ENCODE measurements at places on chromosomes 6 and 20.

DNA sequence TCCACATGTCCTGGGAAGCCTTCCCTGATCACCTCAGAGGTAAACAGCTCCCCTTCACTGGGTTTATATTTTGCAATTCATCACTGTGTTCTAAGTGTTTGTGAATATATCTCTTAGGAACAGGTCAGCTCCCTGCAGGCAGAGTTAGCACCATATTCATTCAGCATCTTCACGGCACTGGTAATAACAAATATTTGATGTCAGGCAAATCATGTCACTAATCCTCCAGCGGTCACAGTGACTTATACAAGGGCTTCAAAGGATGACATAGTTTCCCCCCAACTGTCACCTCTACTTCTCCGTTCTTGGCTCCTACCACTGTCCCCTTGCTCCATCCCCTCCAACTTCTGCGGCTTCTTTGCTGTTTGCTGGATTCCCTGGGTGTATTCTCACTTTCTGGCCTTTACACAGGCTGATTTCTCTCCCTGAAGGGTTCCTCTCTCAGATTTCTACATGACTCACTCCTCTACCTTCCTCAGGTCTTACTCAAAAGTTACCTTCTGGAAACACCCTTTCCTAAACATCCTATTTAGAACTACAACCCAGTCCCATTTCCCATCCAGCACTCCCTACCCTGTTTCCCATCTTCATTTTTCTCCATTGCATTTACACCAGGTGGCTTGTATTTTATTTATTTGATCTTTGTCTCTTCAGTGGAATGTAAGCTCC, 66.6 kb downstream of the NHLRC1 start:
- DNase-seq, result no peak

GRCh38 chr6:54010340-54011276, 100.6 kb upstream of the MLIP start:
- peak; percentile 47 for DNase-seq

DNA sequence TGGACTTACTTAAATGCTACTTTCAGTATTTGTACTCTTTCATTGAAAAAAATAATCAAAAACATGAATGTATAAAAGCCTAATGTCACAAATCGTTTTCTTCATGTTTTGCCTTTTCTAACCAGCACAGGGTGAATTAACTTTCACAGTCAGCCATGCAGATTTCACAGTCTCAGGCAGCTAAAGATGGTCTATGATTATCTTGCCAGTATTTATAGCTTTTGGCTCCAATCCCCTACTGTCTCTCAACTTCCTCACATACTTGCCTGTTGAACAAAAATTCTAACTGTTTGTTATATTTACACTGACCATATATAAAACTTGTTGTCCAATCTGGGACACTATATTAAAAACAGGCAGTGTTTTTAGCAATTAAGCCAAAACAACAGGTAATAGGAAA, 358.2 kb downstream of the ARHGAP18 start:
- peak; percentile 6 for DNase-seq

GRCh38 chr6:79373880-79374279, 139.4 kb upstream of the HMGN3 start:
- no peak for DNase-seq

- DNase-seq, result no peak
These were observed 365.6 kb downstream of the FARS2 start for GRCh38 chr6:5626727-5627426.

GRCh38 chr6:37691904-37692806, 5.5 kb downstream of the MDGA1 start:
- DNase-seq, result peak; percentile 57

DNA sequence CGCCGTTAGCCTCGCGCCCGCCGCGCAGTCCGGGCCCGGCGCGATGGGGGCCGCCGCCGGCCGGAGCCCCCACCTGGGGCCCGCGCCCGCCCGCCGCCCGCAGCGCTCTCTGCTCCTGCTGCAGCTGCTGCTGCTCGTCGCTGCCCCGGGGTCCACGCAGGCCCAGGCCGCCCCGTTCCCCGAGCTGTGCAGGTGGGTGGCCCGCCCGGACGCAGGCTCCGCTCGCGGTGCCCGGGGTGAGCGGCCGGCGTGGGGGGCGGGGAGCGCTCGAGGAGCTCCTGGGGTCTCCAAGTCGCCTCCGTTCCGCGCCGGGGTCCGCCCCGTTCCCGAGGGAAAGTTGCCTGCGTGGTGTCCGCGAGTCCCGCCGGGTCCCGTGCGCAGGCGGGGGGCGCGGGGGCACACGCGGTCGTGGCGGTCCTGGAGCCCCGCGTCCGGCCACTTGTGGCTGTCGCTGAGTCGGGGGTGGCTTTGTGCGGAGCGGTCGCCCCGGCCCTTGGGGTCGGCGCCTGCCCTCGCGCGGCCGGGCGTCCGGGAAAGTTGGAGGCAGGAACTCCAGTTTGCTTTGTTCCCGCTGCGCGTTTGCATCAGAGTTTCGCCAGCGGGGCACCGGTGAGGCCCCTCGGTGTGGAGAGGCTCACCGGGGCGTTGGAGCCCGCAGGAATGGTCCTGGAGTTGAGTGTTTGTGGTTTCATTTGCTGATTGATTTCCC, 476 bp downstream of the IGF2R start:
- DNase-seq, result peak; percentile 33

GRCh38 chr6:137877113-137877512, 10.1 kb downstream of the TNFAIP3 start:
- DNase-seq, result no peak

DNA sequence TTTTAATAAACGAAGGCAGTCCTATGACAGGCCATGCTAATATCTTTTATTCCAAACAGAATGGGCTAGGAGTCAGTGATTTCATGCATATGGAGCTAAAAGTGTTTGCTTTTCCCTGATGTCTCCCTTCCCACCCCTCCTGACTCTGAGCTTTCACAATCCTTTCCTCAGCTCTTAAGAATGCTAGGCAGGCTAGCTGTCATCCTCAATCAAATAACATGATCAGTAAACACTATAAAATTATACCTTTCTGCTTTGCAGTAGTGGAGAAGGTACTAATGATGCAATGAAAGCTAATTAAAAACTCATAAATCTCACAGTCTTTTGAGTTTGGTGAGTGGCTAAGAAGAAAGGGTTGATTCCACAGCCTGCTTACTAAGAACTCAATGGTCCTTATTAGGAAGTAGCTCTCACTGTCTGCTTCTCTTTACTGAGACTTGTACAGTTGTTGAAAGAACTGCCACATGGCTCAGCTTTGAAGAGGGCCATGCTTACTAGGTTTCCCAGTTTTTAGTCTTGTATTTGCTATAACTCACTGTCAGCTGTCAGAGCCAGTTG, 250.9 kb upstream of the JAG1 start:
- peak; percentile 98 for DNase-seq

DNA sequence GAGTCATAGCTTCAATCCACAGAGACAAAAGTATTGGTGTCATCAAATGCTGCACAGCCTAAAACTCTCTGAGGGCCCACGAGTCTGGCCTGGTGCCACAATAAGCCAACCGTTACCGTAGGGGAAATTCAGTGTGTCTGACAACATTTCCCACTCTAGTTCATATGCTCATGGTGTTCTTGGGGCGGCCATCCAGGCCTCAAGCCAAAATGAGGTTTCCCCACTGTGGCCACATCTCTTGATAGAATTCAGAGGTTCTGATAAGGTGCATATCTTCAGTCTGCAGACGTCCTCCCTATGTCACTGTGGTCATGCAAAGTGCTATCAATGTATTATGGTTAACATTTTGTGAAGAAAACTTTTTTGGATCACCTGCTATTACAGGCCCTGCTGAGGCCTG, 627.7 kb downstream of the QKI start:
- no peak for DNase-seq

DNA sequence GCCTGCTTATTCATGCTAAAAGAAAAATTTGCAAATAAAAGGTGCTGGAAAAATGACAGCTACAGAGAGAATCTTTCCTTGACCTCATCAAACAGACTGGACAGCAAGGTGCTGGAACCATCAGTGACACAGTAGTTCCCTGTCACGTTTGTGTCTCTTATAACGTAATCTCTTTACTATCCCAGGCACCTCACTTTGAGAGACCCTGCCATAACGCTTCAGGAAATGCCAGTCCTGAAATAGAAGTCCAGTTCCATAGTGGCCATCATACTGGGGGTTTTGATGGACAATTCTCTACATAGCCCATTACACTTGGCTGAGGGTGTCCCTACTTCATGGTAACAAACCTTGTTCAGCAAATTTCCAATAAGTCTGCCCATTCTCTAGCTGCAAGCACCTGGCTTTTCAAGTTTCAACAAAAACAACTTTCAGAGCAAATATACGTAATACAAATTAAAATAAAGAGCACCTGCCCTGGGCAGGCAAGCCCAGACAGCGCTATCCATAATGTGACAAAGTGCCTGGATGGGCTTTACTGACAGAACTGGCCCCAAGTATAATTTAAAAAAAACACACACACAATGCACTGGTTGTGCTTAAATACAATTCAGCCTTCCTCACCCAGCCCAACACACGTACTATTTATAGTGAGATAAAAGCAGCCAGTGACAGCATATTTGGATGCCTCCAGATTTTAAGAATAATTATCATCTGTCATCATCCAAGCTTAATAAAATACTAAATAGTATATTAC, 38.7 kb downstream of the CNKSR3 start:
- no peak for DNase-seq

DNA sequence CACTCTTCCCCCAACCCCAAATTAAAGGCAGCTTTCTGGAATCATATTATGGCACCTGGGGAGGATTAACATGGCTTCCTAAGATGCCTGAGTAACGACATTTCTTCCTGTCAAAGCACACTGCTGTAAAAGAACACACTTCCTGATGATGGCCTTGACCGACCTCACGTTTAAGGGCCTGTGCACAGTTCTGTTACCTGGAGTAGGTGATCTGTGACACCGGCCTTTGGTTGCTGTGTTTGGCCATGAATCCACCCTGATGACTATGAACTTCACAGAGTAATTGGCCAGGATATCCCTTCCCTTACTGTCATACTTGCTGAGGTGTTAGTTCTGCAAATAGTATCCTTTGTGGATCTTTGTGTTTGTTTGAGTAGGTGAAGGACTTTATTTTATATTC, 45.8 kb downstream of the PLCB4 start:
- DNase-seq, result peak; percentile 8

- DNase-seq, result peak; percentile 25
These were observed 7.6 kb upstream of the HLA-DRA start for GRCh38 chr6:32432050-32432450.

DNA sequence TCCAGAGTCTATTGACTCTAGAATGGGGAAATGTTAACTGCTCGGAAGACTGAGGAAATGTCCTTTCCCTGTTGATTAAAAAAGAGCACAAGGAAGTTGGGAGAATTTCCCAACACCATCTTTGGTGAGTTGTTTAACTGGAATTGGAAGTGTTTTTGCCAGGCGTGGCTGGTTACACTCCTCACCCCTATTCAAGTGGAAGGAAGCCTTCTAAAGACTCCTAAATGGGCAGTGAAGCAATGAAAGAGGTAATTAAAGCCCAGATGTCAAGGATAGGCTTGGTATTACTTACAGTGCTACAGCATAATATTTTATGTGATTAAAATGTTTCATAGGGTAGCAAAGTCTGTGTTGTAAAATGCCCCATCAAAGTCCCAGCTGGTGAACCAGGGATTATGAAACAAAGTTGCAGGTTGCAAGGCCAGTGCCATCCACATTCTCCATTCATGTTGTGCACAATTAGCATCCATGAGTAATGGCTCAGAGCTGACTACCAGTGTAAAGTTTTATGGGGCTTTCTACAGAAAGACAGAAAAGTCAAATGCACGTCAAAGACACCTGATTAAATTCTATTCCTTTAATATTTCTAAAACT, 52.6 kb downstream of the BTBD3 start:
- no peak for DNase-seq

DNA sequence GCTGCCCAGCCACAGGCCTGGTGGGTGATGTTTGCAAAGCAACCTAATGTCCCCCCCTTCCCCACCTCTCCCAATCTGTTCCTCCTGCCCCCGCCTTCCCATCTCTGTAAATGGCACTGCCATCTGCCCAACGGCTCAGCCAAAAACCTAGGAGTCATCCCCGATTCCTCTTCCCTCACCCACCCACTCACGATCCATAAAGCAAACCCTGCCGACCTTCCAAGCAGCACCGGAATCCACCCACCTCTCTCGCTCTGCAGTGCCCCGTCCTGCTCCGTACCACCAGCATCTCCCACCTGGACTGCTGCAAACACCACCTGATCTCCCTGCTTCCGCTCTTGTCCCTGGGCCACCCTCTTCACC, 37.6 kb downstream of the SULF2 start:
- no peak for DNase-seq

DNA sequence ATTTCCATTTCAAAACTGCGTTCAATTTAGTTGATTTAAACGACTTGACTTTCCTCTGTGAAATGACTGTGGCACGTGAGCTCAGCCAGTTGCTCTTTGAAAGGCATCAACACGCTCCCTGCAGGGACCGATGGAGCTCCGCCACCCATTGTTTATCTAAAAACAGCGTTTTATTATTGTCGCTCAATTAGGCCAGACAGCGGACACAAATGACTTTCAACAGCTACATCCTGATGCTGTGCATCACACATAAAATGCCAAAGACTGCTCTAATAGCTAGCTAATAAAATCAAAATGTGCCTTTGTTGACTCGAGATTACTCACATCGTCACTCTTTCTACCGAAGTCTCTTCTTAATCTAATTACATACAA, 332.5 kb downstream of the CD83 start:
- DNase-seq, result peak; percentile 35

GRCh38 chr20:41978246-41978790, 360.1 kb upstream of the CHD6 start:
- DNase-seq, result no peak

DNA sequence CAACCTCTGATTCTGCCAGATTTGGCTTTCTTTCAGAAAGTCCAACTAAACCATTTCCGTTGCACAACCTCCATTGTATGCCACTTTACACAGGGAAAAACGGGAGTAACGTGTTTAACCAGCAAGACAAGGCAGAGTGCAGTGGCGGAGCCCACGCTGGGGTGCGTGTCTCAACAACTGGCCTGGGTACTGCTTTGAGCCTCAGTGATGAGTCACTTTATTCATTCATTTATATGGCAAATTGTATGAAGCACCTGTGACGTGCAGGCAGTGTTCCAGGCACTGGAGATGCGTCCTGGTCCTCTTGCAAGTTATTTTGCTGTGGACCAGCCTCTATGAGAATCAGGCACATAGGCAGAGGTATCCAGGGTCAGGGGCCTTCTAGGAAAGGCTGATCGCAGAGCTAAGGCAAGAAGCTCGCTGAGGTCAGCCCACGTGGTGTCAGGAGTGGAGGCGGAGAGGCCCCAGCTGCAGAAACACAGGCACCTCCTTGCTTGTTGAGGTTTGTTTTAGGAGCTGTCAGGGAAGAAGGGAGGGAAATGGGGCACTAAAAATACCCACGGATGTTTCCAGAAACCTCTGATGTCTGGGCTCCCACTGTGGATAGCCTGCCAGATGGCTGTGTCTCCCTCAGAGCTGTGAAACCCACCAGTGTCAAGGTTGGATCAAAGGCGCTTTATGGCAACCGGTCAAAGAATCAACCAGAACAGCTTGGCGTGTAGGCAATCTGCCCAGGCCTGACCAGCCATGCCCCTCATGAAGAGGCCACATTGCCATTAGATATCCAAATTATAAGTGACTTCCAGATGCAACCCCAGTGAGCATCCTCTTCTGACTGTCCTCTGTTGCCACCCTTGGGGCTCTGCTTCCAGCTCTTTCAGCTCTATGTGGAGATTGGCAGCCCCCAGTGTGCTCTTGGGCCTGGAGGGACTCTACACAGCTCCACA, 157.2 kb downstream of the CD83 start:
- no peak for DNase-seq
